NCI-H748 treated with DMSO at 0.1 percent for 48 hours (cell line): ENCODE measurements at places on chromosomes 13 and 19.

GRCh38 chr19:15583346-15583745, 31.7 kb upstream of the CYP4F8 start:
- no peak for DNase-seq

GRCh38 chr13:112693831-112694497, 4.1 kb downstream of the ATP11A start:
- DNase-seq = no peak

DNA sequence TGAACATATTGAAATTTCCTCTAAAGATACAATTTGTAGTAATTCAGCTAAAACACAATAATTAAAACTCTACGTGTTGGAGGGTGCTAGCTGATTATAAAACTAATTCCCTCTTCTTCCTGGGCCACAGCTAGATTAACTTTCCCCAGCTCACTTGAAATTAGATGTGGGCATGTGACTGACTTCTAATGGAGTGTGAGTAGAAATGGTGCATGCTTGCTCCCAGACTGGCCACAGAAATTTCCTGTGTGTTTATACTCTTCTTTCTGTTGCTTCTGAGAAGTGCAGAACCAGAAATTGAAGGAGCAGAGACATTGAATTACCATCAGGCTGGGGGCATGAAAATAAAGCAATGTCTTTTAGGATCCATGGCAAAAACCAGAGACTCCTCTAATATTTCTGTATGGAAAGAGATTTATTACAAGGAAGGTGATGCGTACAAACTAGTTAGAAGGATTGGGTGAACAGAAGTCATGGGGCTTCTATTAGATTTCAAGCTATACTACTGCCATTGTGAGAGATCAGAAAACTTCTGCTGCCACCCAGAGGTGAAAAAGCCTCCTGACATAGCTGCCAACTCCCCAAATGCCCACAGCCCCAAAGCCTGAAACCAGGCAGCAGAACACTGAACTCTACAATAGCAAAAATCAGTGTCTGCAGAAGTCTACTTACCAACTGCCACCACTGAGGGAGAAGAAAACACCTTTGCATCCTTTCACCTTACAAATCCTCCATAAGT, 379.2 kb upstream of the MIR17HG start:
- DNase-seq = peak; percentile 10

DNA sequence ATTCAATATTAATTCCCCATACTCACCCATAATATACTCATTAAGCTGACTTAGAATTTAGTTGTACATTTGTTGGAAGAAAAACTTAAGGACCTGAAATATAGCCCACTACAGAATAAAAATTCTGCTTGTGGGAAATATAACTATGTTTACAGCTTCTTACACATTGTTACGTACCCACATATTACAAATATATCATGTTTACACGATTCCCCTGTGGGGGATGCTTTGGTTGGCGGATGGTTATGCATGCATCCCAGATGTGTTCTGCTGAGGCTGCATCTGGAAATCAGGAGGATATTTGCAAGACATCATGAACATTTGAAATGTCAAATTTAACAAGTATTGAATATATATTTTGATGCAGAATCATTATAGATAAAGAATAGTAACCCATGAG, 79.5 kb upstream of the KL start:
- DNase-seq = no peak

GRCh38 chr19:17303167-17303939, at the start of gene ABHD8:
ABHD8 (minus strand) TSS chr19:17303425; CDS start chr19:17301616, 1,809 bp downstream.
- DNase-seq = peak; percentile 74

DNA sequence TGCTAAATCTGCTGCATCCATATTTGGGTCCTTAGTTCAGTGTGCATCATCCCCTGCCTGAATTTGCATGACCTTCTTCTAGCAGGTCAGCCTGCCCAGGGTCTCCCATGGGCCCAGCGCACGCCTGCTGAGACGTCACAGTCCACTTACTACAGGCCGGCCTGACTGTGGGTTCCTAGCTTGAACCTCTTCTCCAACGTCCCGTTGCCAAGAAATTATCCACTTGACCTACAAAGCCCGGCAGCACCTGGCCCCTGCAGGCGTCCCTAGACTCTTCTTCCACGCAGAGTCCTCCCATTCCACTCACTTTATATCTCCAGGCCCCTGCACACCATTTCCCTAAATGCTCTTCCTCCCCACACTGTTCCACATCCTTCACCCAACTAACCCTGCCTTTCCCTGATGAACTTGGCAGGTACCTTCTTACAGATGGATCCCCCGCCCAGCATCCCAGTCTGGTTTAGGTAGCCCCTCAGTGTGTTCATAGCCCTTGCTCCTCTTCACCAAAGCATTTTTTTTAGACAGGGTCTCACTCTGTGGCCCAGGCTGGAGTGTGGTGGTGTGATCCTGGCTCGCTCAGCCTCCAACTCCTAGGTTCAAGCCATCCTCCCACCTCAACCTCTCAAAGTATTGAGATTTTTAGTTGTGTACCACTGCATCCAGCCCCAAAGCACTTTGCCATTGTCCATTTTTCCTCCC, 155.0 kb upstream of the SOX1 start:
- DNase-seq = no peak

DNA sequence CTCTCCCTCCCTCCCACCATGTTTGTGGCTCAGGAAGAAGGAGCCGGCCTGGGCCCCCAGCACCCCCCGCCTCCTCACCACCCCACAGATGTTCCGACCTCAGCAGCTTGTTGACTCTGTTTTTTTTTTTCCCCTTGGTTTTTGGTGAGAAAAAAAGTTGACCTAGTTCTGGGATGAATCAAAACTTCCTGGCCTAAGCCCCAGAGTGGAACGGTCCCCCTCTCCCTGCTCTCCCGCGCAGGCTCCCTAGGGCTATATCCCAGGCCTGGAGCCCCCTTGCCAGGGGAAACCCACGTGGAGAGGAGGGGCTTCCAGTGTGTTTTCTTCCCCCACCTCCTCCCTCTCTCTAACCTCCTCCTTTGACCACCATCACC, 4.0 kb downstream of the COL5A3 start:
- no peak for DNase-seq

DNA sequence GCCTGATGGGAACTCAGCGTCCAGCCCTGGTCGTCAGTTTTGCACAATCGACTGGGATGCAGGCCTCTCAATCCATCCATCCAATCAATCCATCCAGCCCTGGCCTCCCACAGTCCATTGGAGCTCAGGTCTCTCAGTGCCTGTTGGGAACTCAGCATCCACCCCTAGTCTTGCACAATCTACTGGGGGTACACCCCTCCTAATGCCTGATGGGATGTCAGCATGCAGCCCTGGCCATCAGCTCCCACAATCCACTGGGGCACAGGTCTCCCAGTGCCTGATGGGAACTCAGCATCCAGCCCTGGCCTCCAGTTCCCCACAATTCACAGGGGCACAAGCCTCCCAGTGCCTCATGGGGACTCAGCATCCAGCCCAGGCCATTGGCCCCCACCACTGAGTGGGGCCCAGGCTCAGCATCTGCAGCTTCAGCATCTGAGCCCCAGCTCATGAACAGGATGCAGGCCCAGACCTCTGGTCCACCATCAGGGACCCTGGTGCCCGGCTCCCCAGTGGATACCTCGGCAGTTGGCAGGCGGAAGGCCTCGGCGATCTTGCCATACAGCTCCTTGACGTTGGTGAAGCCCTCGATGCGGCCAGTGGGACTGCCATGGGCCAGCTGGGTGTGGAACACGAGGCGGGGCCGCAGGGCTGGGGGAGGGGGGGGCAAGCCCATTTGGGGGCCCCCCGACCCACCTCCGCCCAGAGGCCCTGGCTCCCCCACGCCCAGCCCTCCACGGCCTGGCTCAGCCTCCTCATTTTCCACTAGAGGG, 7.2 kb upstream of the PTGER1 start:
- no peak for DNase-seq

GRCh38 chr13:99970651-99971575, 654 bp downstream of the ZIC5 start:
- no peak for DNase-seq

DNA sequence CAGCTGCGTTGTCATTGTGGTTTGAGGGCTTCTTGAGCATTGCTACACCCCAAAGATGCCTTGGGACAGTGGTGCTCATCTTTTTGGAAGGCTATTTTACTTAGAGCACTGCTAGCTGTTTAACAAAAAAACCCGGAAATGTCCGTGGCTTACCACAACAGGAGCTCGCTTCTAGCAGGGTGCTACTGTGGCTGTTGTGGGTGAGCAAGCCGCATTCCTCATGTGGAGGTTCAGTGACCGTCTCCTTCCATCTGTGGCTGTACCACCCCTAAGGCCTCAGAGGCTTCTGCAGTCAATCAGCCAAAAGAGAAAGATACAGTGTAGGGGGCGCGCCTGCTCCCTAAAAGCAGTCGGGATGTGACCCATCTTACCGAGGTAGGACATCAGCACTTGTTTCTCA, 1004.2 kb downstream of the UQCRFS1 start:
- no peak for DNase-seq

- DNase-seq = no peak
Observed at GRCh38 chr19:39046037-39046821, 13.9 kb upstream of the FBXO27 start.

GRCh38 chr19:18606281-18607225, at the start of gene CRLF1:
CRLF1 (minus strand) TSS chr19:18606799; CDS start chr19:18606656, 143 bp downstream.
- no peak for DNase-seq
